Esophagus squamous epithelium (tissue), 5 donors: ENCODE measurements at places on chromosomes 11 and 22. TPM values are rescaled to one million over a fixed set of nuclear protein-coding genes. Genes with fewer than 3 reads are reported as not detected.

The DGCR2 gene
- 75.2 TPM for total RNA-seq

The ALKBH8 gene
- total RNA-seq = 9.3 TPM

DNA sequence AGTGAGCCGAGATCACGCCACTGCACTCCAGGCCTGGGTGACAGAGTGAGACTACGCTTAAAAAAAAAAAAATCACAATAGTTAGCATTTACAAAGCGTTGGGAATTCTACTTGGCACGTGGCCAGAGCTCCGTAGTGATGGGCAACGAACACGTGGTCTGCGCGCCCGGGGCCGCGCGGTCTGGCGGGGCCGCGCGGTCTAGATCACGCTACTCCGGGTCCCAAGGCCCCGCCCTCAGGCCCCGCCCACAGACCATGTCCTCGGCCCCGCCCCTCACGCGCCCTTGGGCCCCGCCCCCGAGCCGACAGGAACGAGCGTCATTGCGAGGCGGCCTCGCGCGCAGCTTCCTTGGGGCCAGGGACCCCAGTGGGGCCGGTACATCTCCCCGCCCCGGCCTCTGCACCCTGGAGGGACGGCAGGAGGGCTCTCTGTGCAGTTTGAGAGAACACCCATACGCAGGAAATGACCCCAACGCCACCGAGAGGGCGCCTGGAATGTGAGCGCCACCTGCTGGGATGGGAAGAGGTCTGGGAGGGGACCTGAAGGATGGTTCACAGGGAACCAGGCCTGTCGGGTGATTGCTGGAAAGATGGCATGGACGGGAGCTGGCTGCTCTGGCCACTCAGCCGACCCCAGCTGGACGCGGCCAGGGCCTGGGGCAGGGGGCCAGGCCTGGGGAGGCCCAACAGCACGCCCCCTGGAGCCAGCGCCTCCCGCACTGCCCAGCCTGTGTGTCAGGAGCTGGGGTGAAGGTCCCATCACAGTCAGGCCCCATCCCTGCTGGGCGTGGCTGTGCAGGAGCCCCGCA is 2.0 kb upstream of the PTDSS2 start:
- no peaks in the 10 kb centered on the region for H3K27me3 ChIP-seq
- no peaks in the 10 kb centered on the region for H3K36me3 ChIP-seq
- H3K27ac ChIP-seq = peak overlapping the region; percentile 90

The B3GAT1 gene
- total RNA-seq = not detected

- no peaks in the 10 kb centered on the region for H3K36me3 ChIP-seq
- no peaks in the 10 kb centered on the region for H3K4me1 ChIP-seq
- H3K4me3 ChIP-seq = peak within 1 kb of the TSS; percentile 31
- no peak for DNase-seq
- peak within 1 kb of the TSS; percentile 42 for H3K27ac ChIP-seq
Measured at GRCh38 chr11:118304568-118305248, at the start of gene CD3E. Gene CD3E, plus strand, starts transcription at chr11:118304730. Its CDS starts 223 bp downstream, at chr11:118304953.

The OR52N4 gene
- total RNA-seq = not detected

The TBX1 gene
- 4.4 TPM for total RNA-seq

The TENM4 gene
- 14.1 TPM for total RNA-seq

DNA sequence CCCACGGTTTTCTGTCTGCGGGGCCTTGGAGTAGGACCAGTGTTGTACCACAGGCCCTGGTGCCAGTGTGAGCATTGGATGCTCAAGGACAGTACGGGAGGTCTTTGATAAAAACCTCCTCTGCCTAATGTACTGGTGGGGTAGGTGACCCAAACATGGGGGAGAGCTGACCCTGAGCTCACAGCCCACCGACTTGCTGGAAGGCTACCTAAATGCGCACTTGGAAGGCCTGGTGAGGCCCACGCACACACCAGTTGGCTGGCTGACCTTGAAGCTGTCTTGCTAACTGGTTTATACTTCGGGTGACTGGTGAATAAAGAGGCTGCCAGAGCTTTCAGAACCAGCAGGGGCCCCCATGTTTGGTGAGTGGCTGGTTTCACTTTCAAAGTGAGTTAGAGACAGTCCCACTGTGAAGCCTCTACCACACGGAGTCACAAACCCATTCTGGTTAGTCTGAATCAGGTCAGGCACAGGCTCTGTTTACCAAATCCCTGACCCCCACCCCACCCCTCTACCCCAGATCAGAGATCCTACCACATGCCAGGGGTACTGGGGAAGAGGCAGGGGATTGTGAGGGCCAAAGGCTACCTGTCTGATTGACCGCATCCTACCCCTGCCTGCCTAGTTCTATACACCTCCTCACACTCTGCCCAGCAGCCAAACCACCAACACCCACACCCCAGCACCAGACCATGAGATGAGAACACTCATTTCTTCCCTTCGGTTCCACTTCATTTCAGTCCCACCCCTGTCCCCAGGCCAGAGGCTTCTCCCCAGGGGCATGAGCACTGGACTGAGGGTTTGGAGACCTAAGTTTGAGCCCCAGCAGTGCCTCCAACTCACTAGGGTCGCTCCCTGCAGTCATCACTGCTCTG is 12.7 kb upstream of the IL2RB start:
- H3K27ac ChIP-seq = peak overlapping the region; percentile 31
- H3K27me3 ChIP-seq = no peaks in the 10 kb centered on the region
- DNase-seq = no peak
- no peaks in the 10 kb centered on the region for H3K36me3 ChIP-seq

The ANAPC15 gene
- total RNA-seq = 26.9 TPM

DNA sequence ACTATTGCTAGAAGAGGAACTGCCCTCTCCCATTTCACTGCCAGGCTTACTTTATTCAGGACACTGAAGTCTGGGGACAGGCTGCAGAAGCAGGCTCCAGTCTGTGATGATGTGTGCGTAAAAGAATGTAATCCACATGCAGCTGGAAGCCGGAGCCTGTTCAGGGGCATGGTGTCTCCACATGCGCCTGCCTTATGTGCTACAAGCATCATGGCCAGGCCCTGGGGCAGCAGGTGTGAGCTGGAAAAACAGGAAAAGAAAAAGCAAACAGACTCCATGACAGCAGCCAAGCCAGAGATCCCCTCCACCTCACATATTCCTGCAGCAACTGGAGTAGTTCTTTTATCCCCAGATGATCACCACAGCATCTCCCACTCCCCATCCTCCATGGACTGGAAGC is 33.4 kb downstream of the ARFGAP2 start:
- peaks cover 39% of the 10 kb centered on the region for H3K4me1 ChIP-seq
- no peak overlapping the region for H3K4me3 ChIP-seq
- no peak overlapping the region for H3K27ac ChIP-seq
- peaks cover 5% of the 10 kb centered on the region for H3K36me3 ChIP-seq
- no peaks in the 10 kb centered on the region for H3K27me3 ChIP-seq

DNA sequence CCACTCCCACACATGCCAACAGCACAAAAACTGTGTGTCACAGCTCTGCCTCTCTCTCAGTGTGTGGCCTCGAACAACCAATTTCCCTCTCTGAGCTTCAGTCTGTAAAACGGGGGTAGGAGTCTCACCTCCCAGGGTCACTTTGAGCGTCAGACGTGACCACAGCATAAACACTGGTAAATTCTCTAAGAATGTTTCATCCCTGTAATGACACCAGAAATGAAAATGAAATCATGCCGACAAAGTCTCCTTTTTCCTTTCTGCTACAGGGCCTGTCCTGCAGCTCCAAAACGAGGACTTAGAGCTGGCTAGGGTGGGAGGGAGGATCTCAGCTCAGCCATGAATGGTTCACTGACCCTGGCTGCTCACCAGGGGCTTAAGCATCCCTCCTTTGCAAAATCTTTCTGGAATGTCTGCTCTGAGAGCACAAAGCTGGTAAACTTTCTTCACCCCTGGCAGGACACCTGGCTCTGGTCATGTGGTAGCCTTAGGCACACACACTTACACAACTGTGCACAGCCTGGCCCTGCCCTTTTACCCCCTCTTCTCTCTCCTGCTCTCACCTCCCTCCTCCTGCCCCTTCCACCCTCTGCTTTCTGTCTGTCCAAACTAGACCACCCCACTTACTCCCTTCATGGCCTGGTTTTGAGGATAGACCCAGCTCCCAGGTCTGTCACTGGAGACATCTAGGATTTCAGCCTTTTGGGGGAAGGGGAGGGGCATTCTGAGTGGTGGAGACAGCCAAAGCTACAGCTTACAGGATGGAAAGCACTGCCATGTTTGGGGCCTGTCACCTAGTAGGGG is 12.3 kb upstream of the TSKU start:
- H3K4me1 ChIP-seq = peaks cover 72% of the 10 kb centered on the region
- H3K4me3 ChIP-seq = no peak overlapping the region
- H3K27me3 ChIP-seq = no peaks in the 10 kb centered on the region
- no peaks in the 10 kb centered on the region for H3K36me3 ChIP-seq
- H3K27ac ChIP-seq = peak overlapping the region; percentile 86
- DNase-seq = no peak

The PVALB gene
- not detected for total RNA-seq

- no peak overlapping the region for H3K4me3 ChIP-seq
- no peak for DNase-seq
- H3K4me1 ChIP-seq = no peaks in the 10 kb centered on the region
Measured at GRCh38 chr11:47340980-47341775, 11.3 kb downstream of the MYBPC3 start.

DNA sequence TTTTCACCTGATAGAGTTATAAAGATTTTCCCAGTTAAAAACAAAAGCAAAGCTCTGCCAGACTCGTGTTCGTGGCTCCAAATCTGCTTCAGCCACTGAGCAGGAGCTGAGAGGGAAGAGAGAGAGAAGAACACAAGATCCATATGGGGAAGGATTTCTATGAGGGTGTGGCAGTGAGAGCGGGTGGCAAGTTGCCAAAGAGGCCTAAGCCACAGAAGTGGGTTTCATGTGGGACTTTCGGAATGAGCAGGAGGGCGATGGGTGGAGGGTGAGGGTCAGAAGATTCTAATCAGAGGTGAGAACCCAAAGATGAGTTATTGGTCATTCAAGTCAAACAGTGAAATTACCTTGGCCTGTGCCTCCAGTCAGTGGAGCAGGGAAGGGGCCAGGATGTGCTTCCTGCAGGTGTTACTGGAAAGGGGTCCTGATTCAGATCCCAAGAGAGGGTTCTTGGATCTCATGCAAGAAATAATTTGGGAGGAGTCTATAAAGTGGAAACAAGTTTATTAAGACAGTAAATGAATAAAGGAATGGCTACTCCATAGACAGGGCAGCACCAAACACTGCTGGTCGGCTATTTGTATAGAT is 40.5 kb upstream of the TOP3B start:
- DNase-seq = no peak
- no peak overlapping the region for H3K4me3 ChIP-seq
- no peaks in the 10 kb centered on the region for H3K36me3 ChIP-seq

- H3K4me1 ChIP-seq = no peaks in the 10 kb centered on the region
- DNase-seq = no peak
- no peaks in the 10 kb centered on the region for H3K36me3 ChIP-seq
- no peak overlapping the region for H3K4me3 ChIP-seq
Measured at GRCh38 chr11:36478700-36479329, 31.3 kb downstream of the TRAF6 start.

- H3K4me3 ChIP-seq = no peak overlapping the region
- DNase-seq = no peak
- peaks cover 28% of the 10 kb centered on the region for H3K4me1 ChIP-seq
- H3K27ac ChIP-seq = no peak overlapping the region
- peaks cover 5% of the 10 kb centered on the region for H3K36me3 ChIP-seq
- no peaks in the 10 kb centered on the region for H3K27me3 ChIP-seq
Measured at GRCh38 chr11:12251666-12252560, 125.5 kb upstream of the PARVA start.

DNA sequence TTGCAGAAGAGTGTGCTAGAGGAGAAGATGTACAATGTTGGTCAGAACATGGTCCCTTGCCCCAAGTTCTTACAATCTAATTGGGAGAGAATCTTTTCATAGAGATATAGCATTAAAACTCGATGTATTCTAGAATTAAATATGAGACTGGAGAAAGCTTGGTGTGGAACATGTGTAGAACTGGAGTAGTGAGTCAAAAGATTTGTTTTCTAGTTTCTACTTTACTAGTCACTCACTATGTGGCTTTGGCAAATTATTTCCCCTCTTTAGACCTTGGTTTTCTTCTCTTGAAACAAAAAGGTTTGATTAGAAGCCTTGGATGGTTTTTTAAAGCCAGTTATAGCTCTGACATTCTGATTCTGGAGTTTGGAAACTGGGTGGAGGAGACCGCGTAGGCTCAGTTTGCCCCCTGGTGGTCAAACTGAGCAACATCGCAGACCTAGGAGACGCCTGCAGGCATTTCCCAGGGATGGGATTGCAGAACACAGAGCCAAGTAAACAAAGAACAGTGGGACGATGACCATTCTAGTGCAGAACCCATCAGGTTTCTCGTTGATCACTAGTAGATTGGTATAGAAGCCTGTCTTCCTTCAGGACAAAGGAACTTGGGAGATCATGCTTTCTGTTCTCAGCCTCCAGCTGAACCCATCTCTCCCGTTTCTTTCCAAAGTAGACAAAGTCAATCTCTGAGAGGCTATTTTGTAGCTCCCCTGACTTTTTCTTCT is 8.5 kb upstream of the CHRDL2 start:
- no peaks in the 10 kb centered on the region for H3K4me1 ChIP-seq
- peaks cover 5% of the 10 kb centered on the region for H3K27me3 ChIP-seq
- no peaks in the 10 kb centered on the region for H3K36me3 ChIP-seq
- DNase-seq = no peak

GRCh38 chr22:25453557-25453956 is 110.9 kb upstream of the GRK3 start:
- H3K27me3 ChIP-seq = no peaks in the 10 kb centered on the region
- H3K27ac ChIP-seq = no peak overlapping the region
- no peak for DNase-seq
- H3K36me3 ChIP-seq = peaks cover under 1% of the 10 kb centered on the region
- peaks cover 6% of the 10 kb centered on the region for H3K4me1 ChIP-seq

The GRIA4 gene
- not detected for total RNA-seq

DNA sequence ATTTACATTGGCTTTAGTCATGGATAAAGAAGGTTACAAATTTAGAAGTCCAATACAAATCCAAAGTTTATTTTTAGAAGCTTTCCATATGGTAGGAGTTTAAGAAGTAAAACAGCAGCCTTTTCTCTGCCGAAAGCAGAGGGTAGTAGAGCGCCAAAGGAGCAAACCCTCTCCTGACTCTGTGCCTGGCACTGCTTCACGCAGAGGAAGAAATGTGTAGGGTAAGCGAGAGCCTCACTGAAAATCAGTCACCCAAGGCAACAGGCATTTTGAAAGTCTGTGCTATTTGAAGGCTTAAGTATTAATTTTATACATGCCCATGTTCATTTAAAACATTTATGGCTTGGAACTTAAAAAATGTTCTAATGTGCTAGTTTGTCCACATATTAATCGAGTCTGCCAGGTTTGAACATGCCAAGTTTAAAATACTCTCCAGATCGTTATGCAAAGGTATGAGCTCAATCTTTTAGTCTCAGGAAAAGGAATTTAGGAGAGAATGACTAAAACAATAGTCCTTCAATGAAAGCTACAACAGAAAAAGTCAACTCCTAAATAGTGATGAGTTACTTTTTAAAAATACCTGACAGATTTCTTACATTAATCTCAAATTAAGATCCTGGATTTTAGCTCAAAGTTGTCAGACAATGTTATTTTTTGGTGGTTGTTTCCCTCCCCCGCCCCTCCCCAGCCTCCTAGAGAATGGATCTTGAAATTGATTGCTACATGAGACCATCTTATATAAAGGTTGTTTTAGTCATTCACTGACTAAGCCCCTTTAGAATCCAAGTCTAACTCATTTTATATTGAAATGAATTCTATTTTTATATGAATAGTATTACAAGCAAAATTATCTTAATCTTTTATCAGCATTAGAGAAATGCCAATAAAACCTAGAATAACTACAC is 38.7 kb downstream of the MRTFA start:
- H3K4me3 ChIP-seq = no peak overlapping the region
- no peak for DNase-seq
- no peaks in the 10 kb centered on the region for H3K36me3 ChIP-seq
- H3K4me1 ChIP-seq = peaks cover 88% of the 10 kb centered on the region
- no peaks in the 10 kb centered on the region for H3K27me3 ChIP-seq
- H3K27ac ChIP-seq = peak overlapping the region; percentile 46

The HEPHL1 gene
- total RNA-seq = 5.5 TPM

GRCh38 chr22:45185718-45186514 is 22.2 kb downstream of the NUP50 start:
- no peak overlapping the region for H3K27ac ChIP-seq
- H3K36me3 ChIP-seq = peaks cover 13% of the 10 kb centered on the region
- H3K27me3 ChIP-seq = no peaks in the 10 kb centered on the region
- no peak for DNase-seq
- no peaks in the 10 kb centered on the region for H3K4me1 ChIP-seq

The TMEM86A gene
- total RNA-seq = 1.3 TPM
